Kidney epithelial cell (primary cell): ENCODE measurements at places on chromosomes 4 and X.

GRCh38 chrX:153769865-153770600 lies 6.0 kb downstream of the PLXNB3 start:
- DNase-seq: no peak

DNA sequence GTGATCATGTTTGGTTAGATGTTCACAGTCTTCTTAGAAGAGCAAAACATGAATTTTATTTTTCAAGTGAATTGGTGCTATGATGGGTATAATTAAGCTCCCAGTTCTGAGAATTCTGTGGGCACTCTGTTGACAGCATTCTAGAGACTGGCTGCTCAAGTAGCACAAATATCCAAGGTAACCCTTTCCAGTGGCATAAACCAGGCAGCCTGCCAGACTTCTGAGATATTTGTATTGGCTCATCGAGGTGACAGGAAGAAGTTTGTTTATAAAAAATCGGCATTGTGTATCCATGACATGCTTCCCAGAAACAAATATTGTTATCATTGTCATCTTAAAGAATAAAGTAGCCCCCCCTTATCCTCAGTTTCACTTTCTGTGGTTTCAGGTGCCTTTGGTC lies 28.3 kb downstream of the LANCL3 start:
- no peak for DNase-seq

- DNase-seq: no peak
Observed at GRCh38 chr4:163762741-163763140, 268.3 kb downstream of the TMA16 start.

DNA sequence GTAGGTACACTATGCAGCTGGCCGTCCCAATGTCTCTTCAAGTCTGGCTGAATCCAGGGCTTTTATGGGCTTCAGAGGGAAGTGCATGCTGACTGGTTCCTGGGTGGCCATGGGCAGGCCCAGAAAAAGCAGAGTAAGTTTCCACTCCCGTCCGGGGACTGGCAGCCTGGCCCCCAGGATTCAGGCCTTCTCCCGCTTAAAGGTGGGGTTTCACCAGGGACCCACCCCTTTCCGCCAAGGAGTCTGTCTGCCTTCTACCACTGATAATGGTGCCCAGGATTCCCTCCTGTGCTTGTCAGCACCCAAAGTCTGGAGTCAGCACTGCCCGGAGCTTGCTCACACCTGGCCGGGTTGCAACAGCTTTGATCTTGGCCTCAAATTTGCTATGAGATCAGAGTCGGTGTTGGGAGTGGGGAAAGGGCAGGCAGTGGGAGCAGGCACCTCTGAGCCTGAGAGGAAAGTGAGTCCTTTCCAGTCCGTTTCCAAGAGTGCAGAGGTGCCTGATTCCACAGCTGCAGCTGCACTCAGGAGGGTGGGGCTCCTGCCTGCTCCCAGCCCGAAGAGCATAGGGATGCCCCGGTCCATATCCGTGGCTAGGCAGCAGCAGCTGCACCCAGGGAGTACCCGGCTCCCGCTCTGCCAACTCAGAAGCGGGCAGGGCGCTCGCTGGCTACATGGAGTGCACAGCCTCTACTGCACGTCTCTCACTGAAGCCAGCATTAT lies 1344.3 kb upstream of the ADGRL3 start:
- no peak for DNase-seq

DNA sequence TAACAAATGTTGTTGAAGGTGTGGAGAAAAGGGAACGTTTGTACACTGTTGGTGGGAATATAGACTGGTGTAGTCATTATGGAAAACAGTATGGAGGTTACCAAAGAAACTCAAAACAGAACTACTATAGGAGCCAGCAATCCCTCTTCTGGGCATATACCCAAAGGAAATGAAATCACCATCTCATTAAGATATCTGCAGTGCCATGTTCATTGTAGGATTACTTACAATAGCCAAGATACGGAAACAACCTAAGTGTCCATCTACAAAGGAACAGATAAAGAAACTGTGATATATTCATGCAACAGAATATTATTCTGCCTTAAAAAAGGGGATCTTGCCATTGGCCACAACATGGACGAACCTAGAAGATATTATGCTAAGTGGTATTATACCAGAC lies 22.2 kb downstream of the APBB2 start:
- no peak for DNase-seq

- DNase-seq: peak; percentile 35
Observed at GRCh38 chrX:15055146-15055930, 182.1 kb downstream of the MOSPD2 start.

- no peak for DNase-seq
Observed at GRCh38 chrX:131789664-131790063, 233.4 kb upstream of the STK26 start.

DNA sequence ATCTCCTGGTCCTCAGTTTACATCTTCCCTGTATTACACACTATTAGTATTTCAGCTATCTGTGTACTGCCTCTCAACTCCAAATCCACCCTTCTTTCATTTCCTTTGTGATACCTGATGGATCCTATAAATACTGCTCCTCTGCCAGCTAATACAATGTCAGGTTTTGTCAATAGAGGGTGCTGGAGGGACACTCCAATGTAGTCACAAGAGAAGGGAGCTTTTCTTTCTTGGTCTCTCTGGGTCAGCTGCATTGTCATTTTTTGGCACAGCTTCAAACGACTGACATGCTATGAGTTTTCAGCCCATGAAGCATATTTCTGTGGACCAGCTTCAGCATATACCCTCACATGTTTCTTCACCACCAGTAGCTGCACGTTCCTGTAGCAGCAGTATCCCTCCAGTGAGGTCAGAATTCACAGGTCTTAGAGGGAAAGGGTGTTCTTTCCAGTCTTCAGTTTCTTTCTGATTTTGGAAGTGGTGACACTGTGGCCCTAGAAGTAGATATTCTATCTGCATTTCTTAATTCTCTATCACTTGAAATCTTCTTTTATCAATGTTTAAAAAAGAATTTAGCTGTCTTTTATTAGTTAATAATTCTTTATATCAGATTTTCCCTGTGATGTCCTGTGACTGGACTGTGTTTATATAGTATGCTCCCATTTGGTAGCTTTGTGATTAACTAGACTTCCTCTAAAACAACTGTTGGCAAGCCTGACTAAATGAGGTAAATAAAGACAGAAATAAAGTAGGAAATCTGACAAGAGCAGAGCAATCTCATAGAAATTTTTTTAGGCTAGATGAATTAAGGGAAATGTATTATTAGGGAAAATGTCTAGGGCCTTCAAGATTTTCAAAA lies 60.6 kb downstream of the GABRA2 start:
- peak; percentile 10 for DNase-seq

DNA sequence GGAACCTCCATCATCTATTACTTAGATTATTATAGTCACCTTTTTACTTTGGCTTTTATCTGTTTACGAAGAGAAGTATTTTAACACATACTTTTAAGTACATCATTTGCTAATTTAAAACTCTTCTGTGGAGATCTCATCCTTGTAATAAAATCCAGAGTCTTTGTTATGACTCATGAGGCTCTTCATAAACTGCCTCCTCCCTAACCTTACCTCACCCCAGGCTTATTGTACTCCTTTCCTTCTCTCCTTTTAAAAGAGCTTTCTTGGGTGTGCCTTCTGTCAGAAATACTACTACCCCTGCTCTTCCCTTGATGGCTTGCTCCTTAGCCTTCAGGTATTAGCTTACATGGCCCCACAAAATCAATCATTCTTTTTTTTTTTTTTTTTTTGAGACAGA lies 6.6 kb downstream of the ARL9 start:
- DNase-seq: no peak

DNA sequence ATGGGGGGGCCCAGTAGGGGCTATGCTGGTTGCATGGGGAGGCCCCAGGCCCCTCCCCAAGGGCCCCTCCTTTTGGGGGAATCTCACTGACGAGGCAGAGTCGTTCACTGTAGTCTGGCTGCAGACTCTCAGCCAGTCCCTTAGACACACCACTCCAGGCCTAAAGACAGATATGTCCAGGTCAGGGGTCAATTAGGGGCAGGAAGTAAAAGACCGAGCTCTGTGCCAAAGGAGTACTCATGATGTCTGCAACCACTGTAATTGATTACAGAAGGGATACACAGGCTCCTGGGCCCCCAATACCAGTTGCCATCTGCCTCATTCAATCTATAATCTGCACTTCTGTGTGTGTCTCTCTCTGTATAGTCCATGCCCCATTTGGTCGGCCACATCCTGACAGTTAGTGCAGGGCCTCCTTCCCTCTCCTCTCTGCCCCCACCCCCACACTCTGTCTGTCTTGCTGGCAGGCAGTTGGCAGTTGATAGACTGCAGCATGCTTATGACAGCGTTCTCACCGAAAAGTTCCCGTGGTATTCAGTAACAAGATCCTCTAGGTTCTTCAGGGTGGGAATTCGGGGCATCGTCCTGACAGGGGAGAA lies 1.3 kb upstream of the CXorf65 start:
- no peak for DNase-seq

DNA sequence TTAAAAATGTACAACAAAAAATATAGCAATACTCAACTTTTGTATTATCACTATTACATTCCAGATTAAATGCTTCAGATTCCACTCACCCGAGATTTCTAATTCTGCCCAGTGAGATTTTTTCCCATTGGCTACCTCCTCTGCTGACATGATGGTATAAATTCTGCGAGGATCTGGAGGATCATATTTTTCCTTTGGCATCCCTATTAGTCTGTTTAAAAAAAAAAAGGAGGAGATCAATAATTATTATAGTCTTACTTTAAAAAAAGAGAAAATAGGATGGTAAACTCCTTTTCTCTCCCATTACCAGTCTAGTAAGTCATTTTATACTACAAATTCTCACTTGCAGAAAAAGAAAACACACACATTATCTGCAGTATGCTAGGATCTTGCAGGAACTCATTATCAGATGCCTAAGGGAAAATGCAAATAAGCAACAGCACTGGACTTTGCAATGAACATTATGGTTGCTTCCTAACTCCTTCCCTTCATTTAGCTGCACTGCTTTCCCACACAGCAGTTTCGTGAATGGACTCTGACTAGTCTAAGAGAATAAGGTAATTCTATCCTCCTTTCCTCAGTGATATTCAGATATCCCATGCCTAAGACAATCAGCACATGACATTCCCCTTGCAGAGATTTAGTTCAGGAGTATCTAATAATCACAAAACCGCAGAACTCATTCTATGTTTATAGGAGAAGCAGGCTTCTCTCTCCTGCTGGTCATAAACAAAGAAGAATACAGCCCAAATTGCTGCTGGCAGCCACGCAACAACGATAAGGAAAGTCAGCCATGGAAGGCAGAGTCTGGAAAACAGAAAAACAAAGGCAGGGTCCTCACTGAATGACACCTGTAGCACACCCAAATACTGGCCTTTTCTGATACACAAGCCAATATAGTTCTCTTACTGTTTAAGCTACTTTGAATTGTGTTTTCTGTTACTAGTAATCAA lies 42.7 kb downstream of the CNOT6L start:
- DNase-seq: no peak

GRCh38 chr4:10656988-10657387 lies 27.6 kb downstream of the CLNK start:
- DNase-seq: peak; percentile 26

- DNase-seq: no peak
Observed at GRCh38 chr4:37139987-37140386, 104.6 kb upstream of the NWD2 start.

GRCh38 chrX:24026432-24026831 lies 554 bp downstream of the KLHL15 start:
- DNase-seq: no peak

DNA sequence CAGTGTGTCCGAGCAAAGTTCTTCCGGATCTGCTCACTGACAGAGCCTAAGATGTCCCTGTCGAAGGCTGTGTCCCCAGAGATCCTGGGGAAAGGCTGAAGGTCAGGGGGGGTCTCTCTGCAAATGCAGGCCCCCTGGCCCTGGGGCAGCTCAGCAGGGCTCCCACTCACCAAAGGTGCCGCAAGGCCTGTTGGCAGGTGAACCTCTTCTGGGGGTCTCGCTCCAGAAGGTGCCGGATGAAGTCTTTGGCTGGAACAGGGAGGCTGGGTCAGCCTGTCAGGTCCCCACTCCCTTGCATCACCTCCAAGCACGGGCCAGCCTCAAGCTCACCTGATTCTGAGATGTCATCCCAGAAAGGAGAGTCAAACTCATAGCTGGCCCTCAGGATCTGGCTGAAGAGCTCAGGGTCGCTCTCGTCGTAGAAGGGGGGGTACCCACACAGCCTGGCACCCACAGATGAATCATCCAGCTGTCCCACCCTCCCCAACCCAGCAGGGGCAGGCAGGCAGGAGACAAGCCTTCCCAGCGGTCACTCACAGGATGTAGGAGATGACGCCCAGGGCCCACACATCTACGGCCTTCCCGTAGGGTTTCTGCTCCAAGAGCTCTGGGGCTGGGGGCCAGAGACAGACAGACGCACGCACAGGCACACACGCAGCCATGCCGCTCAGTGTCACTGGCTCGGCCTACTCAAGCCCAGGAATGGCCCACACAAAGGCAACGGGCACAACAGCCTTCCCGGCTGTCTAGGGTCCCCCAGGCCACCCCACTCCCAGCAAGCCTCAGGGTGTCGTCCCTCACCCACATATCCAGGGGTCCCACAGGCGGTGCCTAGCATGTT lies 2.6 kb downstream of the PNCK start:
- no peak for DNase-seq
